NCI-H187 treated with DMSO at 0.1 percent for 48 hours (cell line): ENCODE measurements at places on chromosomes 3 and 15.

GRCh38 chr3:124041553-124041952, 49.6 kb upstream of the ROPN1 start:
- no peak for DNase-seq

DNA sequence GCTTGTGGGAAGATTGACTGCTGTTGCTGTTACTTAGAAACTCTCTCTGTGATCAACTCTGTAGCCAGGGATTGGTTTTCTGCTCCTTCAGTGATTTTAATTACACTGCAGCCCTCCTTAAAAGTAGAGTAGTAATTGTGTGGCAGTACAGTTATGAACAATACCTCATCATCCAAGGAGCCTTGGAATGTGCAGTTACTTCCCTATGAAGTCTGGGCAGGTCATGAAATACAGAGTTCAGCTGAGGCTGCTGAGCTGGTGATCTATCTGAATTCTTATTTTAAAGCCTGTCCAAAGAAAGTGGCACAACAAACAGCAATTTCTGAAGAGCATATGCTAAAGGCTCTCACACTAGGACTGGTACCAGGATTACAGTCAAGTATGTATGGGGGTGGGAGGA, 37.4 kb upstream of the MRPL3 start:
- no peak for DNase-seq

- no peak for DNase-seq
Measured at GRCh38 chr3:59940718-59941117, 890.9 kb upstream of the CFAP20DC start.

DNA sequence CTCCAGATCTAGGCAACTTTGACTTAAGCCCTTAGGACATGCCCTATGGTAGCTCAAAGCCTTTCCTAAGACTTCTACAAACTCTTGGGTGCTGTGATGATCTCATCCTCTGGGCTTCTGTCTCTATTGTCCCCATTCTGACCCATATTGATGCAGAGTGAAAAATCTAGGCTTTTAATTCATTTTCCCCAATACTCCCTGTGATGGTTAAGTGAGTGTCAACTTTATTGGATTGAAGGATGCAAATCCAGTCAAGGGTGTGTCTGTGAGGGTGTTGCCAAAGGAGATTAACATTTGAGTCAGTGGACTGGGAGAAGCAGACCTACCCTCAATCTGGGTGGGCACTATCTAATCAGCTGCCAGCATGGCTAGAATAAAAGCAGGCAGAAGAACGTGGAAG, 97.3 kb upstream of the NUDT16 start:
- DNase-seq = no peak

- no peak for DNase-seq
Measured at GRCh38 chr3:50676031-50676705, 1.4 kb downstream of the DOCK3 start.

- DNase-seq = no peak
Measured at GRCh38 chr3:78861156-78861555, 906.6 kb downstream of the ROBO1 start.

DNA sequence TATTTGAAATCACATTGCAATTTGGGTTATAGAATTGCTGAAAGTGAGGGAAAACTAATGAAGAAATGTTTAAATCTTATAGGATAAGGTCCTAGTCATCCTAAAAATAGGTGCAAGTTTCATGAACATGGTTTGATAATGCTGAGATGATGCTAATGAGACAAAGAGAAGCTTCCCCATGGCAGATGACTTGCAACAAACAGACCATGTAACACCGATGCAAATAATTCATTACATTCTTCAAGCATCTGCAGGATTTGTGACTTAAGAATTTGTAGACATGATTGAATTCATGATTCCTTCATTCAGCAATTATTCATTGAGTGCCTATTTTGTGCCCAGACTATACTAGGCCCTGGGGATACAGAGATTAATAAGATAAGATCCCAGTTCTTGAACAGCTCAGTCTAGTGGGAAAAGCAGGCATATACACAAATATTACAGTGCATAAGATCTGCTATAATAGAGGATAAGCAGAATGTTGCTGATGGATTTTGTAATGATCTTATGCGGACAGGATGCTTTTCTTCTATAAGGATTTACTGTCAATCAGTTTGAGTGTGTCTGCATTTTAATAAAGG, 367.9 kb upstream of the GBE1 start:
- DNase-seq = no peak

DNA sequence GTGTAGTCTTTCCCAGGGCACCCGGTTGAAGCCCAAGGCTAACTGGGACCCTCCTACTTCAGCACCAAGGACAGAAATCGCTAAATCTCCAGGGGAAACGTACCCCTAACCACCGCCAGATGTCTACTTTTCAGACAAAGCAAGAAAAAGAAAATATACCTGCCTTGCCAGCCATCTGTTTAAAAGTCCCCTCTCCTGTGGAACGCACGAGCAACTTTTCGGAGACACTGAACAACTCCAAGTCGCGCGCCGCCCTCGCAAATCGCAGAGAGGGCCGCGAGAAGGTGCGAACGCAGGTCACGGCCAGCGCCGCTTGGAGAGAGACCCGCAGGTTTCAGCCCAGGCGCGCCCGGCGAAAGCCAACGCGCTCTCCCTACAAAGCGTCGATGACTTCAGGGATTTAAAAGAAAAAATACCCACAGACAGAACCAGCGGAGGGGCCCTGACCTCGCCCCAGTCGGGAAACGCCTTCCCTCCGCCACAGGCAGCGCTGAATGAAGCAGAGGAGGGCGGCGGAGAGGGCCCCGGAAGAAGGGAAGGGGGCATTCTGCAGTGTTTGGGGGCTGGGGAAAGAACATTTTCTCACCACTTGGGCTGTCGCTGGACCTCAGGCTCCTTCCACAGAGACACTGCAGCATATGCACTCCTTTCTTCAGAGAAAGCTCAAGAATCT, 213.1 kb downstream of the FGF12 start:
- DNase-seq = no peak

DNA sequence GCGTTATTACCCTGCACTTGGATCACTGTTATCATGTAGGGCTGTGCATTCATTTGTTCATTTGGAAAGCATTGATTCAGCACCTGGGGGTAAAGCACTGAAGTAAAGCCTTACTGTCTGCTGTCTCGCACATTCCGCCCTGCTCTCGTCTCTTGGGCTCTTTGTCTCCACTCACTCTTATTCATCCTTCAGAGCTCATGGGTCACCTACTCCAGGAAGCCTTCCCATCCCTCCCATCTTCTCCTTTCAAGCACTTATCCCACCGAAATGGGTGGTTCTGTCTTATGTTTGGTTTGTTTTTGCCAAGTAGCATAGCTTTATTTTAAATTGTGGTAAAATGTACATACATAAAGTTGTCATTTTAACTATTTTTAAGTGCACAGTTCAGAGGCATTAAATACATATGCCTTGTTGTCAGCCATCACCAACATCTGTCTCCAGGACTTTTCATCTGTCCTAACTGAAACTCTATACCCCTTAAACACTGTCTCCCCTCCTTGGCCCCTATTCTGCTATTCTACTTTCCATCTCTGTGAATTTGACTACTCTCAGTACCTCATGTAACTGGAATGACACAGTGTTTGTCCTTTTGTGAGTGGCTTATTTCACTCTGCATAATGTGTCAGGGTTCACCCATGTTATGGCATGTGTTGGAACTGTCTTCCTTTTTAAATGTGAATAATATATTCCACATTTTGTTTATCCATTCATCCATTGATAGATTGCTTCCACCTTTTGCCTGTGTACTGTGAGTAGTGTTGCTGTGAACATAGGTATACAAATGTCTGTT, 9.3 kb downstream of the DIS3L start:
- no peak for DNase-seq

- DNase-seq = no peak
Measured at GRCh38 chr3:57752307-57752706, 3.8 kb upstream of the SLMAP start.

GRCh38 chr15:95987299-95987698, 343.2 kb upstream of the NR2F2 start:
- DNase-seq = no peak

GRCh38 chr15:62834686-62835329, 207.7 kb upstream of the TPM1 start:
- DNase-seq = no peak

DNA sequence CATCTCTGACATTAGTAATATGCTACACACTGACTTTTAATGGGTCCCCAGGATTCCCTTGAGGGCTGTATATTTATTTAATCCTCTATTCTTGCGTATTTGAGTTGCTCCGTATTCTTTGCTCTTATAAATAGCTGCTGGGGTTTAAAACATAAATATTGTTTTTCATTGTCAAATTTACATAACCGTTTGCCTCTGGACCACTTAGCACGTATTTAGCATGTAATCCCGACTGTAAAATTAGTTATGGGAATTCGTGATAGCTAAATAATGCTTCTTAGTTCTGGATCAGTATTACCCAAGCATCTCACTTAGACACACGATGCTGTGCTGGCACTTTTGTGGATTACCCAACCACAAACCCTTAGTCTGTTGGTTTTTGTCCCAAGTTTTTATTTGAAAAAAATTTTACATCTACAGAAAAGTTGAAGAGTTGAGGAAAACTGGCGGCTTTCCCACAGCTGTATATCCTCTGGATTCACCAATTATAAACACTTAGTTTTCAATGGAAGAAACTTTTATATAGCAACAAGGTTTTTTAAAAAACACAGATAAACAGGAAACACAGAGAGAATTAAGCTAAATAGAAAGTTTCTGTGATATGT, 296.8 kb upstream of the TPM1 start:
- DNase-seq = no peak

GRCh38 chr3:173025941-173026340, 115.1 kb downstream of the SPATA16 start:
- DNase-seq = no peak

DNA sequence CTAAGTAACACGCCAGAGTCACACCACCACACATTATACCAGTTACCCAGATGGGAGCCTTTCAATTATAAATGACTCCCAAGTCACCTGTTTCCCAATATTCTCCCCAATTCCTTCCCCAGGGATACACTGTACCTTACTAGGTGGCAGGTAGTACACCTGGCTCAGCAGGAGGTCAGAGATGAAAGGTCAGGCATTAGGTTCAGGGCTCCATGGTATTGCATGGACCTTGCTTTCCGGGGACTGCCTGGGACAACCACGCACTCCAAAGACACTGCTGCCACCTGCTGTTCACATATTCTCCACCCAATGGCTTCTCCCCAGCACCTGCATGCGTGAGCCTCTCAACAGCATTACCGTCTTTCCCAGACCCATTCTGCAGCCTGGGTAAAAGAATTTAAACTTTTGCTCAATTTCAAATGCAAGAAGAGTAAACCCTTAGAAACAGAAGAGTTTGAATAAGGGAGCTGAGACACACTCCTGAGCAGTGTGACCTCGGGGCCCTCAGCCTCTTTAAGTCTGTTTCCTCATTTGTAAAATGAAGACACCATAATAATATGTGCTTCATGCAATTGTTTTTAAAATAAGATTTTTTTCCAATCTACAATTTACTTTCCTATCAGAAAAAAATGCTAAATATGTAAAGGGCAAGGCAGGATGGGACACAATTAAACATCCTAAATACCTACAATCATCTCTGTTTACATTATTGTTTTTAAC, 28.0 kb upstream of the LACTB start:
- DNase-seq = peak; percentile 47

DNA sequence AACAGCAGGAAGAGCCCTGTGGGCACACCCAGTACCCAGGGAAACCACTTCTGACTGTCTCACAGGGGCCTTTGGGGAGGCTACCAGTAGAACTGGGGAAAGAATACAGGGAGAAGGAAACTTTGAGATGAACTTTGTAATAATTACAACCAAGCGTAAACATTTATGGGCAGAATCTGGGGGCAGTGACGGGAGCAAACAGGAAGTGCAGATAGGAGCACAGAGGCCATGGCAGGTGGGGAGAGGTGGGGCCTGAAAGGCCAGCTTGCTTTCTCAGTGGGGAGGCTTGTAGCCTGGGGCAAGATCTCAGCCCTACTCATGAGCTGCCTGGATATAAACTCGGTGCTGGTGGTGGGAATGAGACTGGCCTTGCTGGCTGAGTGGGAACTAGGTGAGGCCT, 209.8 kb downstream of the PLCH1 start:
- DNase-seq = no peak

DNA sequence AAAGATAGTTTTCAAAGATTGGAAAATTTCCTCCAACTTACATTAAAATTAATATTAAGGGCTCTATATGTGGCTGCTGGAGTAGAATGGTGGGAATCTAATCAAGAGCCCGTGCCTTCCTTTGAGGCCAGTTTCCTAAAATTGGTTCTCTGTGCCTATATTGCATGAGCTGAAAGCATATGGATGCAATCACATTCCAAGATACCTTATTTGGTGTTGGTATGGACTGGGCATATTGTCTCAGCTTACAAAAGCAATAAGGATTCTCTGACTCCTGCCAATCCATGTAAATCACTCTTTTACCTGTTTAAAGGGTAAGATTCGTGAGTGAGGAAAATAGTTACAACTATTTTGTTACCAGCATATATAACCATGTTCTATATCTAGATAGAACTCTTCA, 111.6 kb downstream of the GREM1 start:
- no peak for DNase-seq
